T-cell (primary cell): ENCODE measurements at places on chromosomes 12 and 14. TPM values are rescaled to one million over a fixed set of nuclear protein-coding genes. Genes with fewer than 3 reads are reported as not detected.

Gene GLI1
- 1.6 TPM for total RNA-seq

DNA sequence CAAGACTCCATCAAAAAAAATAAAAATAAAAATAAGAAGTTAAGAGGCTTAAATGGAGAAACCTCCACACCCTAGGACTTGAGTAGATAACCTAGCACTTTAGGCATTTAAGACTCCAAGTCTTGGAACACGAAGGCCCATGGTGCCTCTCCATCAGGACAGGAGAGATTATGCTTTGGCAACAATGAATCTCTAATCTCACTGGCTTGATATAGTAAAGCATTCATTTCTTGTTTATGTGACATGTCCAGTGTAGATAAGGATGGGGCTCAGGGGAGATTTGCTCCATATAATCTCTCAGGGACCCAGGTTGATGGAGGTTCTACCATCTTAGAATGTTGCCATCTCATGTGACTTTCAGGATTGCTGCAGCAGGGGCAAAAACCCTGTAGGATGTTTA is 117.7 kb upstream of the FUT8 start:
- H3K36me3 ChIP-seq: no peaks in the 10 kb centered on the region
- no peaks in the 10 kb centered on the region for H3K27me3 ChIP-seq
- no peak overlapping the region for H3K4me3 ChIP-seq
- no peak for DNase-seq
- H3K4me1 ChIP-seq: peaks cover 10% of the 10 kb centered on the region

DNA sequence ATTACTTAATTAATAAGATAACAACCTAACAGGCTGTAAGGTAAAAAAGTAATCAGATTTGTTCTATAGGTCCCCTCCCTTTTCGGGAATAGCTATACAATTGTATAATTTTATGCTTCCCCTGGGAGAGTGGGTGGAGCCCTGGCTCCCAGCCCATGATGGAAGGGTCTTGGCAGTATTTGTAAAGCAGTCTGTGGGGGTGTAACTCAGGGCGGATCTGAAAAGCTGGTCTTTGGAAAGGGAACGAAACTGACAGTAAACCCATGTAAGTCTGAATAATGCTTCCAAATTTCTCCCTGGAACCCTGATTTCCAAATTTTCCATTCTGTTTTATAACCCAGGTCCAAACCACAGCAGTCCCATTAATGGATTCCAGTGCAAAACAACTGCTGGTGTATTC is 110.4 kb downstream of the DAD1 start:
- H3K27me3 ChIP-seq: no peaks in the 10 kb centered on the region
- peak overlapping the region; percentile 52 for H3K27ac ChIP-seq
- no peak for DNase-seq

GRCh38 chr12:58801986-58802385 is 118.3 kb downstream of the LRIG3 start:
- H3K4me1 ChIP-seq: no peaks in the 10 kb centered on the region
- H3K4me3 ChIP-seq: no peak overlapping the region
- DNase-seq: no peak
- no peaks in the 10 kb centered on the region for H3K27me3 ChIP-seq

- no peaks in the 10 kb centered on the region for H3K4me1 ChIP-seq
- peaks cover 11% of the 10 kb centered on the region for H3K36me3 ChIP-seq
- DNase-seq: no peak
- H3K27ac ChIP-seq: no peak overlapping the region
- no peak overlapping the region for H3K4me3 ChIP-seq
- no peaks in the 10 kb centered on the region for H3K27me3 ChIP-seq
Measured at GRCh38 chr12:117015811-117016210, 83.4 kb downstream of the TESC start.

DNA sequence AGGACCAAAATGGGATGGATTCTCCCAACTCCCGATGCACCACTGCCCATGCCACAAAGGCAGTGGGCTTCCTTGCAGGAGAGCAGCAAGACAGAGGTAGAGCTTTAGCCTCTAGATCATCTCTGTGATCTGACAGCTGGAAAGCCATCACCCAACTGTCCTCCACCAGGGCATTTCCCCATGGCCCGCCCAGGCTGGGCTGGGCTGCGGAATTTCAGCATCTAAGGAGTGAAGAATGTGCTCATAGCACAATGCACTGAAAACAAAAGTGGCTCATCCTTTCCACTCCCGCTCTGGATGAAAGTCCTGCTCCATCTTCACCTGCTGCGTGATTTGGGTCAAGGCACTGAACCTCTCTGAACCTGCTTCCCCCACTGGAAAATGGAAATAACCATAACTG is 5.6 kb downstream of the SYNE3 start:
- H3K27ac ChIP-seq: no peak overlapping the region
- peaks cover 18% of the 10 kb centered on the region for H3K36me3 ChIP-seq
- H3K4me1 ChIP-seq: peaks cover 5% of the 10 kb centered on the region
- no peak overlapping the region for H3K4me3 ChIP-seq

DNA sequence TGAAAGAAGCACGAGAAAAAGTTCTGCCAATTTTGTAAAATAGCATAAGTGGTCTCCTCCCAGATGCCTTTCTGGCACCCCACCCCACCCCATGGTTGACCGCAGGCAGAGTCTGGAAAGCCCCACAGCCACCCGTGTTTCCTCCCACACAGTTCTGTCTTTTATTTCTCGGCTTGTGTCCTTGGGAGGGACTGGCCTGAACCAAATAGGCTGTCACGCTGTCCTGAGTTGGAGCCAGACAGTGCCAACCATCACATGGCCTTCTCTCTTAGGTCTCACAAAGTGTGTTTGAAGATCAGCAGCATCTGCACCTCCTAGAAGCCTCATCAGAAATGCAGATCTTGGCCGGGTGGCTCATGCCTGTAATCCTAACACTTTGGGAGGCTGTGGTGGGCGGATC is 10.2 kb upstream of the LTA4H start:
- peak; percentile 29 for DNase-seq
- H3K4me1 ChIP-seq: peaks cover 6% of the 10 kb centered on the region
- no peak overlapping the region for H3K4me3 ChIP-seq
- peak overlapping the region; percentile 4 for H3K27ac ChIP-seq
